MM.1S (cell line): ENCODE measurements at places on chromosomes 11 and 22.

DNA sequence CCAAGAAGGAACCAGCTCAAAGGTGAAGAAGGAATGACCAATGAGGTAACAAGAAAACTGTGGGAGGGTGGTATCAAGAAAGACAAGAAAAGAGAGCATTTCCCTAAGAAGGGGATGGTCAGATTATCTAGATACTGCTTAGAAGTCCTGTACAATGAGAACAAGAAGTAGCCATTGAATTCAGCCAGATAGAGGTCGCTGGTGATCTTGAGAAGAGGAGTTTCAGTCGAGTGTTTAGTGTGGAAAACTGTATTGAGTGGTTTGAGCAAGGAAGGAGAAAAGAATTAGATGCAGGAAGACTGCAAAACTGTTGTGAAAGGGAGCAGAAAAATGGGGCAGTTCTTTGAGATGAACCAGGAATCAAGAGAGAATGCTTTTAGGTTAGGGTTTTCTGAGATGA lies 74.6 kb upstream of the FAT3 start:
- no peak for DNase-seq
- H3K27ac ChIP-seq, result no peak overlapping the region
- H3K36me3 ChIP-seq, result no peaks in the 10 kb centered on the region
- no peaks in the 10 kb centered on the region for H3K4me1 ChIP-seq
- no peaks in the 10 kb centered on the region for H3K27me3 ChIP-seq

GRCh38 chr11:63099555-63099954 lies 44.5 kb downstream of the SLC22A24 start:
- H3K36me3 ChIP-seq, result no peaks in the 10 kb centered on the region
- H3K4me3 ChIP-seq, result no peak overlapping the region
- no peaks in the 10 kb centered on the region for H3K27me3 ChIP-seq
- H3K4me1 ChIP-seq, result no peaks in the 10 kb centered on the region
- no peak overlapping the region for H3K27ac ChIP-seq
- DNase-seq, result no peak

- no peak for DNase-seq
- H3K27me3 ChIP-seq, result no peaks in the 10 kb centered on the region
- H3K4me1 ChIP-seq, result peaks cover 8% of the 10 kb centered on the region
- H3K4me3 ChIP-seq, result no peak overlapping the region
- no peak overlapping the region for H3K27ac ChIP-seq
- H3K36me3 ChIP-seq, result no peaks in the 10 kb centered on the region
Observed at GRCh38 chr22:33271390-33272161, 213.4 kb upstream of the SYN3 start.

DNA sequence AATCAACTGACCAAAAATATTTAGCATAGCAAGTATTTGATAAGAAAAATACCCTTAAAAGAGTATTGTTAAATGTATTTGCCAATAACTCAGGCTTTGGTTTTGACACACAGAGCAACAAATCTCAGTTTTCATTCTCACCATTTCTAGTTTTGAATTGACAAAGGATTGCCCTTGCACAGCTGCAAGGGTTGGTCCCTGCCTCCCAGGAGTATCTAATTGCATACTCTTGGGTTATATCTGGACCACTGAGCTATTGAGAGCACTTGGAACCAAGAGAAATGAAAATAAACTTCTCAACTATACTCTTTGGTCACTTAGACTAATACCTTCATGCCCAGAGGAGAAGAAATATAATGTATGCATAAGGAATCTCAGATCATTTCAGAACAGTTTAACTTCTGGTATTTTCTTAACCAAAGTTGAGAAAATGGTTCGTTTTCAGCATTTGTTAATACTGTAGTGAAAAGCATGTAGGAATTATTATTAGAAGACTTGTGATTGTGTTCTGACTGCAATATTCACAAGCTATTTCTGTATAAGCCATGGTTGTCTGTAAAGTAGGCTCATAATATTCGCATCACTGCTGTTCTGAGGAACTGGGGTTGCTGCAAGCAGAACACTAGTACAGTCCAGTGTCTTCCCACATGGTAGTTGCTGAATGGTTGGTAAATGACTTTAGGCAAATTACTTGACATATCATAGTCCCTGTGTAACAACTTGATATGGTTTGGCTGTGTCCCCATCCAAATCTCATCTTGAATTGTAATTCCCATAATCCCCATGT lies 7.9 kb downstream of the C2CD3 start:
- no peaks in the 10 kb centered on the region for H3K27me3 ChIP-seq
- peaks cover 8% of the 10 kb centered on the region; the same call in 1 of the 2 replicates for H3K36me3 ChIP-seq
- no peak overlapping the region for H3K27ac ChIP-seq
- H3K4me3 ChIP-seq, result no peak overlapping the region

DNA sequence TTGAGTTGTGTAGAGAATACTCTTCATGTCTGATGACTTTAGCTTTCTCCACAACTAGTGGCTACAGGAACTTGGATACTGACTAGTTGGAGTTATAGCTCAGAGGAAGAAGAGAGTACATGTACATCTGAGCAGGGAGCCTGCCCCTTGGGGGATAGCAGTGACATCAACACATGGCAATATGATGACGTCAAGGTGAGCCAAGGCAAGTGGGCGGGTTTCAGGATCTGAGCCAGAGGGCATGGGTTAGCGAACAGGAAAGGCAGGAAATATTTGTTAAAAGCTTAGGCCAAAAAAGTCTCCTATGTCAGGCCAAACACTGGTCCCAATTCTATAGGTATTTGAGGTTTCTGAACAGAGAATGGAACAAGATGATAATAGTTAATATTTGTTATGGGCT lies 42.0 kb upstream of the HORMAD2 start:
- H3K4me3 ChIP-seq, result no peak overlapping the region
- H3K4me1 ChIP-seq, result no peaks in the 10 kb centered on the region
- H3K27ac ChIP-seq, result no peak overlapping the region
- DNase-seq, result no peak
- no peaks in the 10 kb centered on the region for H3K36me3 ChIP-seq

DNA sequence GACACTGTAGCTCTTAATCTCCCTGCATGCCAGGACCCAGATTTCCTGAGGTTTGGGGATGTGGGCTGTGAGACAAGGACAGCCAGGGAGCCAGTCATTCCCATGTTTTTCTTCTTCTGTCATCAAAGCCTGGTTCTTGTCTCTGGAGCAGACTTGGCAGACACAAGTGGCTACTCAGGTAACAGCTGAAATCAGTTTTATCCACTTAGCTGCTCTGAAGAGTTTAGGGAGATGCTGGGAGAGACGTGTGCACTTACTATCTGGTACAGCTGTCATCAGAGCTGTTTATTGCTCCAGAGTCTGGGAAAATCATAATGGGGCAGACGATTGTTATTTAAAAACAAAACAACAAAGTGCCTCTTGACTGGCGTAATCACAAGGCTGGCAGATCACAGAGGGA lies 56.6 kb downstream of the CSNK2A3 start:
- no peak overlapping the region for H3K4me3 ChIP-seq
- no peaks in the 10 kb centered on the region for H3K36me3 ChIP-seq
- H3K27me3 ChIP-seq, result no peaks in the 10 kb centered on the region
- no peaks in the 10 kb centered on the region for H3K4me1 ChIP-seq
- no peak for DNase-seq

GRCh38 chr22:48161298-48161697 lies 1398.8 kb downstream of the TBC1D22A start:
- no peaks in the 10 kb centered on the region for H3K36me3 ChIP-seq
- no peaks in the 10 kb centered on the region for H3K4me1 ChIP-seq
- no peak overlapping the region for H3K27ac ChIP-seq
- no peak overlapping the region for H3K4me3 ChIP-seq
- no peaks in the 10 kb centered on the region for H3K27me3 ChIP-seq

DNA sequence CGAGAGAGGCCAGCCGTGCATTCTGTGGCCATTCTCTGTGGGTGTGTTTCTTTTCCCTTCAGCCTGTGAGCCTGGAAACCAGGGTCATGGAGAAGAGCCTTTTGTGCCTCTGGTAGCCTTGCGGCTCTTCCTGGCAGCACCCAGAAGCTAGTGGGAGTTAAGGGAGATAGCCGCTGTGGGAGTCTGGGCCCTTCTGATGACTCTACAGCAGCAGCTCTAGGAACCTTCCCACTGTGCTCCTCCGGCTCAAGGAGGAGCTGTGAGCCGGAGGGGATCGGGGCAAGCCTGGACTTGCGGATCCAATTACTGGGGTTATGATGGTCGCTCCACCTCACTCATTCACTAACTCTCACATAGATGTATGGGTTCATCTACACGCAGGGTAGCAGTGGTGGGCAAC lies 10.5 kb downstream of the GTPBP1 start:
- H3K4me3 ChIP-seq, result no peak overlapping the region
- H3K27ac ChIP-seq, result no peak overlapping the region
- DNase-seq, result no peak
- no peaks in the 10 kb centered on the region for H3K4me1 ChIP-seq

- no peak overlapping the region for H3K4me3 ChIP-seq
- peaks cover 22% of the 10 kb centered on the region for H3K27me3 ChIP-seq
- no peaks in the 10 kb centered on the region for H3K36me3 ChIP-seq
- DNase-seq, result no peak
- H3K4me1 ChIP-seq, result 0 out of 2 replicates have a peak, but pooled peaks cover 3% of the 10 kb centered on the region
Observed at GRCh38 chr11:76210931-76211851, 4.9 kb upstream of the WNT11 start.

DNA sequence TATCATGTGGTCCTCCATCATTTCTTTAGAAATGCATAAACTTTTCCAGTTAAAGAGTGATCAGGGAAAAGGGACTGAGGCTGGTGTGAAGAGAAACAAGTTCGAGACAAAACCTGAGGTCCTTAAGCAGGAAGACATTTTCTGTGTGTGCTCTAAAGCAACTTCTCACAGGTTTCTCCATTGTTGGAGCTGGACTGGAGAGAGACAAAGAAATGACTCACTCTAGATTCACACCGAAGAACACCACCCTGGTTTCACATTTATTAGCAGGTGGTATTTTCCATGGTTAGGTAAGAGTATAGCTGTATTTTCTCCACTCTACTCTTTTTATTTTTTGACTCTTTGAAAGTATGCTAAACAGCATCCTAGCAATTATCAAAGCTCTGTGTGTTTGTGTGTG lies 736.4 kb downstream of the KCNA4 start:
- no peaks in the 10 kb centered on the region for H3K4me1 ChIP-seq
- H3K27me3 ChIP-seq, result no peaks in the 10 kb centered on the region
- no peak for DNase-seq
- H3K27ac ChIP-seq, result no peak overlapping the region
